Aorta (tissue), 5 donors: ENCODE measurements at places on chromosomes 2 and 18. TPM values are rescaled to one million over a fixed set of nuclear protein-coding genes. Genes with fewer than 3 reads are reported as not detected.
A peak's percentile ranks its signal among the peaks of the same experiment; 100 is the strongest.

GRCh38 chr2:69831354-69831905, 2.0 kb downstream of the GMCL1 start:
- no peaks in the 10 kb centered on the region for H3K27me3 ChIP-seq
- no peak for DNase-seq
- no peak overlapping the region for H3K27ac ChIP-seq
- H3K36me3 ChIP-seq, result no peaks in the 10 kb centered on the region
- H3K4me1 ChIP-seq, result no peaks in the 10 kb centered on the region

DNA sequence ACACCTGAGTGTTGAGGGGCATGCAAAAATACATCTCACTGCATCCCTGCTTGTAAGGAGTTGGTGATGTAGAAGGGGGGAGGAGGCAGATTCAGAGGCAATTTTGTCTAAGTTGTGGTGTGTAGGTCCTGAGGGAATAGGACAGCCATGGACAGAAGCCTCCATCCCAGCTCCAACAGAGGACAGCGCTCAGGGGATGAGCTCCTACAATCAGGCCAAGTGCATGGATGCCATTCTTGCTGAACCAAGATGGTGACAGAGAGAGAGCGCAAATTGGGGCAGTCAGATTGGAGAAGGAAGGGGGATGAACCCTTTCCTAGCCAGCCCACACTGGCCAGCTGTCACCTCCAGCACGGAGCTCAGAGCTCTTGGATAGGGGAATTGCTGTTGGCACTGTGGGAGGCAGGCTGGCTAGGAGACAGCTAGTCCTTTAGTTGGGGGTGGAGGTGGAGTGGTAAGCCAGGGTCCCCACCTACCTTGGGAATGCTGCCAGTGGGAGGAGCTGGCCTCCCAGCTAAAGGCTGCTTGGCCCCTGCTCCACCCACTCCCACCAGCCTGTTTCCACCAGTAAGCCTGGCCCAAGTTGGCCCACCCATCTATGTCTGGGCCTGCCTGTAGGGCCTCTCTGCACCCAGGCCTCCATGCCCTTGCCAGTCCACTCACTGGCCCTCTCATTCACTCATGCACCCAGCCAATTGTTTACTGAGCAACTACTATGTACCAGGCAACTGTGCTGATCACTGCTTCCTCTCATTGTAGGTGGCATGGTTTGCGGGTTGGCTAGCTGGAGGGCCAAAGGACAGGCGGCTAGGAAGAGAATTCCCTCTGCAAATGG, 2.5 kb upstream of the PER2 start:
- no peaks in the 10 kb centered on the region for H3K27me3 ChIP-seq
- H3K36me3 ChIP-seq, result no peaks in the 10 kb centered on the region
- H3K27ac ChIP-seq, result no peak overlapping the region
- H3K4me1 ChIP-seq, result no peaks in the 10 kb centered on the region

GRCh38 chr2:118251427-118251826, 163.2 kb downstream of the INSIG2 start:
- H3K36me3 ChIP-seq, result no peaks in the 10 kb centered on the region
- no peak for DNase-seq
- H3K27me3 ChIP-seq, result no peaks in the 10 kb centered on the region
- H3K4me1 ChIP-seq, result no peaks in the 10 kb centered on the region

DNA sequence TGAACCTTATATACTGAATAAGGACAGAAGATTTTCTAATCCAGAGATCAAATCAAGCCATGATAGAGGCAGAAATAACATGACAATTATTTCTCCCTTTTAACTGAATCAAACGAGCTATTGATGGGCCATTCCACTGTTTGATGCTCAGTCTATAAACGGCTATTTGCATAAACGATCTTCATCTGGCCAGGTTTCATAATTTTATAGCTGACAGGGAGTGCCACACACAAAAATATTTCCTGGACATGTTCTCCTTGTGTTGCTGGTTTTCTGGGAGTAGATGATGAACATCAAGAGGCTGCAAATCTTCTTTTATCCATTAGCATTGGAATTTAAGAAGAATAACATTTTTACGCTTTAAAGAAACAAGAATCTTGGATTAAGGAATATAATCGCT, 63.1 kb downstream of the ACVR1C start:
- DNase-seq, result no peak
- no peaks in the 10 kb centered on the region for H3K27me3 ChIP-seq
- no peak overlapping the region for H3K4me3 ChIP-seq
- no peak overlapping the region for H3K27ac ChIP-seq

DNA sequence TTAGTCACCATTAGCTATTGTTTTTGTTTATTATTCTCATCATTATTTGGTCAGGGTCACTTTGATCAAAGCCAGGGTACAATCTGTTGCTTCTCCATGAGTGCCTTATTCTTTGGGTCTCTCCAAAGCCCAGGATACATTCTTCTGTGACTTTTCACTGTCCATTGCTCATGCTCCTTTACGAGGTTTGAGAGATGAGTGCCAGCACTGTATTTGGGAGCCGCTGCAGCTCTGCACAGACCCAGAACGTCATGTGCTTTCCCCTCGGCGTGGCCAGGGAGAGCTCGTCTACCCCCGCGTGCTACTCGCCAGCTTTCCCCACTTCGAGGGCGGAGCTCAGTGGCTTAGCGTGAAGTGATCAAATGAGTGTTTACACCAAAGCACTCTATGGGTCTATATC, 123.7 kb downstream of the COL6A3 start:
- peak; percentile 90 for DNase-seq
- no peak overlapping the region for H3K4me3 ChIP-seq
- H3K27ac ChIP-seq, result peak overlapping the region; percentile 32
- no peaks in the 10 kb centered on the region for H3K4me1 ChIP-seq
- no peaks in the 10 kb centered on the region for H3K27me3 ChIP-seq
- H3K36me3 ChIP-seq, result no peaks in the 10 kb centered on the region

GRCh38 chr2:197378494-197379307, 56.1 kb downstream of the SF3B1 start:
- DNase-seq, result no peak
- no peak overlapping the region for H3K4me3 ChIP-seq
- no peaks in the 10 kb centered on the region for H3K27me3 ChIP-seq
- H3K27ac ChIP-seq, result no peak overlapping the region
- no peaks in the 10 kb centered on the region for H3K4me1 ChIP-seq

GRCh38 chr2:214450118-214450894, 39.5 kb downstream of the VWC2L start:
- H3K36me3 ChIP-seq, result no peaks in the 10 kb centered on the region
- no peak overlapping the region for H3K4me3 ChIP-seq
- no peak for DNase-seq
- no peaks in the 10 kb centered on the region for H3K27me3 ChIP-seq
- no peaks in the 10 kb centered on the region for H3K4me1 ChIP-seq

DNA sequence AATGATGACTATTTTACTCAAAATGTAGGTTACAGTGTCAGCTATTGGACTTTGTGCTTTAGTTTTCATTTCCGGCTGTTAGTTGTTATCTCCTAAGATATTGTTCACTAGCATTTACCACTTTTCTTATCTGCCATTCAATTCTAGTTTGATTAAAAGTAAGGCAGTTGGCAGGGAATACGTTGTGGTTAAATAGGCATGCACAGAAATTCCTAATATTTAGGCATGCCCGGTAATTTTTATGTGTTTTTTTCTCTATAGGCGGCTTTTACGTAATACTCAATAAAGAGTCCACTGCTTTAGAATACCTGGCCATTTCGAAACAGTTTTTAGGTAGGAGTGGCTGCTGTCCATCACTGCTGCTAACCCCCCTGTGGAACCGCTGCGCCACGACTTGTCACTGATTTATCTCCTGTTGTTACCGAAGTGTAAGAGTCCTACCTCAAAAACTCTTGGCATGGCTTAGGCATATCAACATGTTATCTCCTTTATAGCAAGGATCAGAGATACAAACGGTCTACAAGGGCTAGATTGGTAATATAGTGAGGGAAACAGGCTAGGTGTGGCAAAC, 39.5 kb downstream of the BABAM2 start:
- no peak overlapping the region for H3K27ac ChIP-seq
- H3K4me3 ChIP-seq, result no peak overlapping the region
- no peaks in the 10 kb centered on the region for H3K27me3 ChIP-seq
- no peak for DNase-seq

DNA sequence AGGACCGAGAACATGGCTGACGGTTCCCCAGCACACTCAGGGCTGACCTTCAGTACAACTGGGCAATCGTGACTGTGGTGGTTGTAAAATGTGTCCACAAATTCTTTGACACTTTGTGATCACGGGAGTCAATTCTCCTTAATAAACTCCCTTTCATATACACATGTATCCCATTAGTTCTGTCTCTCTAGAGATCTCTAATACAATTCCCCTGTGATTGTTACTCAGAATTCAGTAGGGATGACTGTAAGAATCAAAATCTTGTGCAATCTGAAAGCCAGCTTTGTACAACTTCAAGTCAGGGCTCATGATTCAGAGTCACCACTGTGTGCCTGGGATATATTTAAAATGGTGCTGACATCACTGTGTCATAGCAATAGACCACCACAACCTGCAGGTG, 89.5 kb upstream of the LMAN1 start:
- H3K27ac ChIP-seq, result no peak overlapping the region
- no peak overlapping the region for H3K4me3 ChIP-seq
- no peak for DNase-seq
- H3K27me3 ChIP-seq, result no peaks in the 10 kb centered on the region

GRCh38 chr2:41725901-41726300, 321.9 kb upstream of the PKDCC start:
- no peak overlapping the region for H3K27ac ChIP-seq
- H3K4me1 ChIP-seq, result peaks cover 4% of the 10 kb centered on the region
- H3K27me3 ChIP-seq, result no peaks in the 10 kb centered on the region
- no peak for DNase-seq
- no peaks in the 10 kb centered on the region for H3K36me3 ChIP-seq
- H3K4me3 ChIP-seq, result no peak overlapping the region

- H3K27me3 ChIP-seq, result no peaks in the 10 kb centered on the region
- H3K36me3 ChIP-seq, result no peaks in the 10 kb centered on the region
- no peak overlapping the region for H3K4me3 ChIP-seq
- DNase-seq, result no peak
- no peak overlapping the region for H3K27ac ChIP-seq
Measured at GRCh38 chr18:63974991-63975390, 5.1 kb downstream of the SERPINB8 start.

GRCh38 chr2:227344231-227344630, 19.2 kb downstream of the MFF start:
- DNase-seq, result no peak
- no peak overlapping the region for H3K4me3 ChIP-seq
- no peaks in the 10 kb centered on the region for H3K27me3 ChIP-seq
- no peaks in the 10 kb centered on the region for H3K4me1 ChIP-seq
- no peaks in the 10 kb centered on the region for H3K36me3 ChIP-seq

DNA sequence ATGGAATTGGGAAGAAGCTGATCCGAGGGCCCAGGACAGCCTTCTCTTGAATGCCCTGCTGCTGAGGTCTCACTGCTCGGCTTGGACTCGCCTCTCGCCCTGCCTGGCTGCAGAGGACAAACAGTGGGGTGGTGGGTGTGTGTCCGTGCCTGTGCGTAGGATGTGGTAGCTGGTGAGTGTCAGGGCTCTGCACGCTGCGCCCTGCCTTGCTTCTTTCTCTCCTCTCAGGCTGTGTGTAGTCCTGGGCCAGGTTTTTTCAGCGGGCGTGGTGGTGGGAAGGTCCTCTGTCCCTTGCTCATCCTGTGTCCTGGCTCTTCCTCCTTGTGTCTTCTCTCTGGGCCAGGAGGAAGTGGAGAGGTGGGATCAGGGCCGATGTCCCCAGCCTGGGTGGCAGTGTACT, 44.8 kb downstream of the RRM2 start:
- H3K4me3 ChIP-seq, result no peak overlapping the region
- no peak for DNase-seq
- H3K4me1 ChIP-seq, result no peaks in the 10 kb centered on the region
- H3K27ac ChIP-seq, result no peak overlapping the region

DNA sequence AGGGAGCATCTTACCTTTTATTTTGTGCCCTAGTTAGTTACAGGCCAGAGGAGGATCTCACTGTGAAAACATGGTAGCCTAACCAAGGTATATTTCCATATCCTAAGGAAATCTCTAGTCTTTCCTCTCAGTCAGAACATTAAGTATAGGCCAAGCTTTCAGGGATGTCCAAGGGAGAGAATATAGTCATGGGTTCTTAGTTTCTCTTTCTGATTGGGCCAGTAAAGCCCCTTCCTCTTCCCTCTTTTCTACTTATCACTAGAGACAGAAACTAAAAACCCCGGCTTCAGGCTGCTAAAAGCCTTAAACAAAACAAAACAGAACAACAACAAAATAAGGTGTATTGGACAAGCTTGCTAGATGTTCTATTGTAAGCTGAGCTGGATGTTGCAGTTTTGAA, 44.3 kb upstream of the TNFRSF11A start:
- no peaks in the 10 kb centered on the region for H3K36me3 ChIP-seq
- no peaks in the 10 kb centered on the region for H3K27me3 ChIP-seq
- H3K4me1 ChIP-seq, result no peaks in the 10 kb centered on the region
- H3K4me3 ChIP-seq, result no peak overlapping the region
- no peak for DNase-seq

ANO7 gene
- total RNA-seq, result 1.2 TPM

LYPD6 gene
- 0.23 TPM for total RNA-seq

TOGARAM2 gene
- 0.78 TPM for total RNA-seq

RAPGEF4 gene
- 6.7 TPM for total RNA-seq

ANKRD29 gene
- 28.6 TPM for total RNA-seq

ZFAND2B gene
- total RNA-seq, result 43.6 TPM

ACVR1 gene
- total RNA-seq, result 53.4 TPM

PLCL1 gene
- 14.8 TPM for total RNA-seq
